Right ventricle myocardium superior (tissue), 1 donor: ENCODE measurements at places on chromosomes 1 and 21. TPM values are rescaled to one million over a fixed set of nuclear protein-coding genes. Genes with fewer than 3 reads are reported as not detected.

OLIG2 gene
- total RNA-seq = not detected

IFNLR1 gene
- total RNA-seq = 2.8 TPM

TMEM50A gene
- total RNA-seq = 73.5 TPM

SELL gene
- total RNA-seq = 0.89 TPM

ABCA4 gene
- 0.08 TPM for total RNA-seq

SLC44A5 gene
- total RNA-seq = 0.62 TPM

PKP1 gene
- 0.08 TPM for total RNA-seq

TOMM20 gene
- 76.7 TPM for total RNA-seq

FAM163A gene
- 0.22 TPM for total RNA-seq

RXFP4 gene
- not detected for total RNA-seq

PLA2G2D gene
- not detected for total RNA-seq

DNA sequence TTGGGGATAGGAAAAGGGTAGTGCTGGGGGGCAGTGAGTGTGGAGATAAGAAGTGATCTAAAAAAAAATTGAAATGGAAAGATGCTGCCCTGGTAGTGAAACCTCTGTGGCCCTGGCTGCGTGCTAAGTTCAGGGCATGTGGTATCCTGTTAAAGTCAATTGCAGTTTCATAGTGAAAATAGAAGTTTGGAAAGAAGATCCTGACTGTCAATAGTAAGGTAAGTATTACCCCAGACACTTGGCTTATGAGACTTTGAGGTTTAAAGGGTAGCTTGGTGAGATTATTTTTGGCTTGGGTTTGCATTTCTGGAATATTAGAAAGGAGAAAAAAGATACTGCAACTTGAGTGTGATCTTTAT is 6.8 kb downstream of the ARID1A start:
- DNase-seq = no peak

- no peak for DNase-seq
Measured at GRCh38 chr1:16924919-16925477, 3.3 kb downstream of the CROCC start.

DNA sequence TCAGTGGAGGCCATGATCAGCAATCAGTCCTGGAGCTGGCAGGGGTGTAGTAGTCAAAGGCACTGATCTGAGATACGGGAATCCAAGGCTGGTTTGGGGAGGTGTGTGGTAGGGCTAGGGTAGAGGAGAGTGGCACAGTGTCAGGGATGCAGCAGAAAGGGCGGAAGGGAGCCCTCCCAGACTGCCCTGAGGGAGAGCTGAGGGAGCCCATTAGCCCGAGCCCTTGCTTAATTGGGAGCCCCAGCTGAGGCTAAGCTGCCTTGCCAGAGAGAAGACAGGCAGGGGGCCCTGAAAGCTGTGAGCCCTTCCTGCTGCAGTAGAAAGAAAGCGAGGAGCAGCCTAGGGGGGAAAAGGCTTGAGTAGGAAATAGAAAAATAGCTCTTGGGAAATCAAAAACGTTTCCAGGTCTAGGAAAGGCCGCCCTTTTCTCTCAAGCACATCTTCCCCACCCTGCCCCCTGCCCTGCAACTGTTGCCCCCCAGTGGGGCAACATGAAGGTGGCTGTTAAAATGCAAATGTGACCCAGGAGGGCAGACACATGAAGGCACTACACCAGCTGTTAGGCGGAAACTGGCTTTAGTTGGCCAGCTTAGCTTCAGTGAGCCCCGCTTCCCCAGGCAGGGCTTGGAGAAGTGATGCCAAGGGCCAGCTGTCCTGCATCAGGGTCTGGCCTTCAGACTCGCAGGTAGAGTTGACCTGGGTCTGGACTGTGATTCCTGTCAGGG is 106.2 kb downstream of the UCK2 start:
- DNase-seq = no peak

- DNase-seq = peak; percentile 32
Measured at GRCh38 chr1:2985067-2985561, 36.2 kb upstream of the ACTRT2 start.

GRCh38 chr1:41724248-41724647 is 194.5 kb downstream of the HIVEP3 start:
- DNase-seq = no peak

- DNase-seq = peak; percentile 72
Measured at GRCh38 chr1:41381692-41382479, 20.7 kb downstream of the FOXO6 start.

DNA sequence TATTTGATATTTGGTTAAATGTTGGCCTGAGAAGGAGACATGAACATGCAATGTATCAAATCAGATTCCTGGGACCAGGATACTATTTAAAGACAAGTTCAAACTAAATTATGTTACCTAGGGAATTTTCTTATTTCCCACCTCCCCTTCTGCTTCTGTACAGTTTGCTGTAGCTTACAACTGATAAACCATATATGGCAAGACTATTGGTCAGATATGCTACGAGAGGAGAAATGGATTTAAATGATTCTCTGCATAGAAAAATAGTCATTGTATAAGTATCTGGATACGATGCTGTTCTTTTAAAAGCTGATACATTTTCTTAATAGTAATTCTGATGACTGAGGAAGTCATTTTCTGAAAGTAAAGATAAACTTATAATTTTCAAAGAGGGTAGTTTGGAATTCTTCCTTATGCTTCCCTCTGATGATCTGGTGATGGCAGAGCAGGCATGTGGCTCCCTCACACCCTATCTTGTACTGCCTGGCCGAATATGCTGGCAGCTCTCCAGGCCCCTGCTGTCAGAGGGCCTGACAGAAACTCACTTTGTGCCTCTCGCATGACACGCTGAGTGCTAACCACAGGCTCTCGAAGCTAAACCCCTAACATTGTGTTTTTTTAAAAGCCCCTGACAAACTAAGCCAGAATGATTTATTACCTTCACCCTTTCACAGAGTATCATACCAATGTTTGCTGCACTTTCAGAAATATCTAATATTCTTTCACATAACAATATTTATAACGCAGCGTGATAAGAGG is 19.4 kb downstream of the RRP15 start:
- peak; percentile 83 for DNase-seq

GRCh38 chr1:30700528-30701257 is 22.7 kb downstream of the MATN1 start:
- DNase-seq = no peak

DNA sequence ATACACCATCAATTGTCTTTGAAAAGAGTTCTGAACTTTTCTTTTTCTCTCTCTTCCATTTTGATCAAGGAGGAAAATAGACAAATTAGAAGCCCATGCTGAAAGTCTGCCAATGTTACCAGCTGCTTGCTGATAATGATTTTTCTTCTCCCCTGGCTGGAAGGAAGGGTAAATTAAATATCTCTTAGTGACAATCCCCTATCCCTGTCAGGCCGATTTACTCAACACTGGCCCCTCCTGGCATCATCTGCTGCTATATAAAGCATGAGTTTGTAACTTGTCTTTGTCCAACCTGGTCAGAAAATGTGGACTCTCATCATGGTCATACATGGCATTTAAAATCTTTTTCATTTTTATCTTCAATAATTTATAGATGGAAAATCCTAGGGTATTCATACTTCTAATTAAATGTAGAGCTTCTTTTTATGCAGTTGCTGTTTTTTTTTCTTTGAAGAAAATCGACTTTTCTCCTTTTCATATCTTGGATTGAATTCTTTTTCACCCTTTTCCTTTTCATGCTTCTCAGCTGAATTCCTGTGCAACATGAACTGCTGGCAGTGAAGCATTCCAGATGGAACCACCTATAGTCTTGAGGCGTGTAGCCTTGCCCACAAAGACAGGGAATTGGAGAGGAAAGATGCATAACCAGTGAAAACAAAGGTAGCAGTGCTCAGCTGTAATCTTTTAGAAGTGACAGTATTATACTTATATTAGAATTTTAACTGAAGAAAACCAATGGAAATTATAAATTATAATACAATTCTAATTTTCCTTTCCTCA is 214.7 kb upstream of the PTGFR start:
- DNase-seq = no peak

GRCh38 chr21:34055615-34056014 is 17.8 kb upstream of the MRPS6 start:
- DNase-seq = no peak

GRCh38 chr1:208540724-208541123 is 296.5 kb upstream of the PLXNA2 start:
- DNase-seq = no peak

GRCh38 chr1:247270003-247270402 is 14.1 kb downstream of the VN1R5 start:
- DNase-seq = no peak

DNA sequence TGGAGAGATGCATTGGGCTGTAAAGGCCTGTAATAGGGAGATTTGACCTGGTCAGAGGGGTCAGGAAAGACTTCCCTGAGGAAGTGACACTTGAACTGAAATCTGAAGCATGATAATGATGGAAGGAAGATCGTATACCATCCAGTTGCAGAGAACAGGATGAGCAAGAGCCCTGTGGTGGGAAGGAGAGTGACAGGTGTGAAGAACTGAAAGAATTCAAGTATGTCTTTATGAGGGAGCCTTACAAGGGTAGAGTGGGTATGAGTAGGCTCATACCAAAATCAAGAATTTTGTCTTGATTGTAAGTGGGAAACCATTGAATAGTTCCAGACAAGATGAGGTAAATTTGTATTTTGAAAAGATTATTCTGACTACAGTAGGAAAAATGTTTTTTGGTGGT is 129.4 kb downstream of the RASAL2 start:
- no peak for DNase-seq

- no peak for DNase-seq
Measured at GRCh38 chr21:35652196-35652595, 408.1 kb downstream of the SETD4 start.

- no peak for DNase-seq
Measured at GRCh38 chr1:60622486-60622885, 459.9 kb upstream of the NFIA start.

DNA sequence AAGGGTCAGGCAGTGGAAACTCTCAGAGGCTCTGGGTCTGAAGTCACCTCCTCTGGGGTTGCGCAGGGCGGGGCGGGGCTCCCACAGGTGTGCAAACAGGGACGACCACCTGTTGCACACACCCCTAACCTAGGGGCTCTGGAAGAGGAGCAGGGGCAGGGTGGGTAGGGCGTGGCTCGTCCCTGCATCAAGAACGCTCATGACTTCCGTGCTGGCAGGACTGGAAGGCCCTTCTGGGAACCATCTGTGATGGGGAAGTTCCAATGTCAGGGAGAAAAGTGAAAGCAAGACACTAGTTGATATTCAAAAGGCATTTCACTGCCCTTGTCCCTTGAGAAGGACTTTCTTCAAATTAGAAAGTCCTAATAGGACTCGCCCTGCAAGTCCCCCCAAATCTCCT is 22.1 kb upstream of the CLSTN1 start:
- DNase-seq = peak; percentile 43

- DNase-seq = no peak
Measured at GRCh38 chr1:20183616-20184271, 2.2 kb upstream of the UBXN10 start.

- no peak for DNase-seq
Measured at GRCh38 chr1:39795651-39796050, 7.0 kb upstream of the BMP8B start.

DNA sequence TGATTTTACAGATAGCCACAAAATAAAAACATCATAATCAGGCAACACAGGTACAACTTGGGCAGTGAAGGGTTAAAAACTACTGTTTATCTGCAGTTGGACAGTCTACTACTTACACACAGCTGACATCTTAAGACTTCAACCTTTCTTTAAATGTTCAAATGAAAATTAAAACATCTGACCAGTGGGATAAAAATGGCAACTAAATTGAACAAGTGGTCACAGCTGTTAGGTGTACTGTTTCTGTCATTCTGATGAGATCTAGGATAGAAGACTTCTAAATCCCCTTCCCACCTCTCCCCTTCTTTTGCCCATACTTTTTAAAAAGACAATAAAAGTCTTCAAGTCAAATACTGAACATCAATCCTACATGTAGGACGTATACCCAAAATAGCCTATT is 56.2 kb downstream of the ENAH start:
- DNase-seq = no peak
